ENCODE measurements at places on chromosomes 12 and 14.

DNA sequence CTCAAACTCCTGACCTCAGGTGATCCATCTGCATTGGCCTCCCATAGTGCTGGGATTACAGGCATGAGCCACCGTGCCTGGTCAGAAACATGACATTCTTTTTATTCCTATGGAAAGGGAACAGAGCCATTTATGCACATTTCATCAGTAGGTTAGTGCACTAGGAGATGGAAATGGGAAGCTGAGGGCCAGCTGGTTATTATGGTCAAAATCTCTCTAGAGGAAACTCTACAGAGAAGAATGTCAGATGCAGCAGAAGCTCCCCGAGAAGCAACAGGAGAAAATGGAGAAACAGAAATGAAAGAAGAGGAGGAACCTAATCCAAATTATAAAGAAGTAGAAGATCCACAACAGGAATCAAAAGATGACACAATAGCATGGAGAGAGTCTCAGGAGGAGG is 2.7 kb downstream of the CFAP251 start:
- DNase-seq = no peak

DNA sequence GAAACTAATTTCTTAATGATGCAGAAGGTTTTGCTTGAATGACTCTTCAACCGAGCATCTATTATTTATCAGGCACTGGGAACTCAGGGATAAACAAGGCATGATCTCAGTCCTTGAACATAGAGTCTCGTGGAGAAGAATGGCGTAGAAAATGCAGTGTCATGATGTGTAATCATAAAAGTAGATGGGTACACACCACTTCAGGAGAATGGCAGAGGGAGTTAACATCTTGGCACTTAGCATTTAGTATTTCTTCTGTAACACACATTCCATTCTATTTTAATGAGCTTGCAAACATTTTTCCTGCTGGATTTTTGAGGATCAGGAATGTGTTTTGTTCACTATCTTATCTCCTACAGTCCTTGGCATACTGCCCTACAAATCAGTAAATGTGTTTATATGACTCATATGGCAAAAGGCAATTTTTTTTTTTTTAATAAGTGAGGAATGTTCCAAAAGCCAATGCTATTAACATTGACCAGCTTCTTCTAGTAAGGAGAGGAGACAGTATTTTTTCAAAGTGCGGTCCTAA is 3.8 kb downstream of the TXNRD1 start:
- DNase-seq = no peak

DNA sequence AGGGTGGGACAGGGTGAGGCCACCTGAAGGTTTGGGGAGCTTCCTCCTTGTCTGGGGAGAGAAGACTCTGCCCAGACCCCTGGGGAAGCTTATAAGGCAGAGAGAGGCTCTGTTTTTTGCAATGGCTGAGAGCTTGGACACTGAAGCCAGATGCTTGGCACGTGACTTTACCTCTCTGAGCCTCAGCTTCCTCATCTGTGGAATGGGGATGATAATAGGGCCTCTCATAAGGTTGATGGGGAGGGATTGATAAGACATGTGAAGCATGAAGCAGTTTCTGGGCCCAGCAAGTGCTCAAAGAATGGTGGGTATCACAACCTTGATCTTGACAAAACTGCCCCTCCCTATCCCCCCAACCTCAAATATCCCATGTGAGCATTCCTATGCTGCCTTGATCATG is 195.4 kb upstream of the LHX5 start:
- no peak for DNase-seq

GRCh38 chr14:90556666-90557450 is 160.0 kb downstream of the CALM1 start:
- DNase-seq = no peak

- DNase-seq = no peak
Observed at GRCh38 chr14:103694572-103695026, 20.7 kb downstream of the XRCC3 start.

- DNase-seq = no peak
Observed at GRCh38 chr14:105890474-105891220, 364.3 kb downstream of the TMEM121 start.

DNA sequence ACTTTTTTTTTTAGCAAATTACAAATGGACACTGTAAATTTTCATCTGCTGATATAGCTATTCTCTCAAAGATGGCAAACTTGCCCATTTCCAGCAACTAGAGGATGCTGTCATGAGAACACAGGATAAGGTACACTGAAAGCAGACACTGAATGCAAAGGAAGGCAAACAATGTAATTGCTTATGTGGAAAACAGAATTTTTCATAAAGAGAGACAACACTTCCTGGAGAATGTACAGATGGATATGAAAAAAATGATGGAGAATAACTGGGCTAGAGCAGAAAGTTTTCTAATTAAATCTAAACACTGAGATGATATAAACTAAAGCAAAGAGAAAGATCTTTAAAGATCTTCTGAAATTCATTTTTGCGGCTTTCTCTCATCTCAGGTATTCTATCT is 581 bp downstream of the CD69 start:
- DNase-seq = no peak

DNA sequence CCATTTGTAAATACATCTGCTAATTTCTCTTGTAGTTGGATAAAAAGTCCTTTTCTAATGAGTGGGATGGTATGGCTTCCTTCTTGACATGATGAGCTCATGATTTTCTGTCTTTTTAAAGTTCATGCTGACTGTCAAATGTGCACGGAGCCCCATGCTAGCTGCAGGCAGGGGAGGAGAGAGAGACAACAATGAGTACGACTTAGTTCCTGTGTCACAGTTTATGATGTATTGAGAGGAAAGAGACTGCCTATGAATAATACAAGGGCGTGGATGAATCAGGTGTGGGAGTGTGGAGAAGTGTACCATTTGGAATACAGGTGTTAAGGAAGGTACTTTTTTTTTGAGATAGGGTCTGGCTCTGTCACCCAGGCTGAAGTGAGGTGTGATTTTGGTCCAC is 10.7 kb upstream of the TBC1D30 start:
- no peak for DNase-seq

GRCh38 chr14:91230397-91231035 is 14.0 kb downstream of the GPR68 start:
- DNase-seq = no peak

GRCh38 chr12:124758266-124759220 is 105.1 kb downstream of the SCARB1 start:
- no peak for DNase-seq

DNA sequence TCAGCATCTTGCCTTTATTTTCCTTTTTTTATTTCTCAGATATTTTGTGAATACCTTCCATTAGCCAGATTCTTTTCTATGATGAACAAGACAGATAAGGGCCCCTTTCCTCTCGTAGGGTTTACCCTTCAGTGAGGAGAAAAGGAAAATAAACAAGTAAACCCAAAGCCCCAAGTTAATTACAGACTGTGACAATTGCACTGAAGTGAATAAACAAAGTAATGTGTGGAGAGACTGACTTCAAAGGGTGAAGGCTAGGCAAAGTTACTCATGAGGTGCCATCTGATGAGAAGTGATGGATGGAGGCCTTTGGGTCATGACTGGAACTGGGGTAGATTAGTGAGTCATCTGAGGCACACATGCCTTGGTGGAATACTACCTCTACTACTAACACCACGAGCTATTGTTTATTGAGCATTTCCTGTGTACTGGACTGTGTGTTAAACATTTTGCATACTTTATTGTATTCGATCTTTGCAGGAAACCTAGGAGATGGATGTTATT is 143.4 kb upstream of the PRICKLE1 start:
- no peak for DNase-seq

- no peak for DNase-seq
Observed at GRCh38 chr14:69715725-69716477, 51.0 kb upstream of the SRSF5 start.

GRCh38 chr12:104643093-104643818 is 186.5 kb downstream of the CHST11 start:
- DNase-seq = no peak

DNA sequence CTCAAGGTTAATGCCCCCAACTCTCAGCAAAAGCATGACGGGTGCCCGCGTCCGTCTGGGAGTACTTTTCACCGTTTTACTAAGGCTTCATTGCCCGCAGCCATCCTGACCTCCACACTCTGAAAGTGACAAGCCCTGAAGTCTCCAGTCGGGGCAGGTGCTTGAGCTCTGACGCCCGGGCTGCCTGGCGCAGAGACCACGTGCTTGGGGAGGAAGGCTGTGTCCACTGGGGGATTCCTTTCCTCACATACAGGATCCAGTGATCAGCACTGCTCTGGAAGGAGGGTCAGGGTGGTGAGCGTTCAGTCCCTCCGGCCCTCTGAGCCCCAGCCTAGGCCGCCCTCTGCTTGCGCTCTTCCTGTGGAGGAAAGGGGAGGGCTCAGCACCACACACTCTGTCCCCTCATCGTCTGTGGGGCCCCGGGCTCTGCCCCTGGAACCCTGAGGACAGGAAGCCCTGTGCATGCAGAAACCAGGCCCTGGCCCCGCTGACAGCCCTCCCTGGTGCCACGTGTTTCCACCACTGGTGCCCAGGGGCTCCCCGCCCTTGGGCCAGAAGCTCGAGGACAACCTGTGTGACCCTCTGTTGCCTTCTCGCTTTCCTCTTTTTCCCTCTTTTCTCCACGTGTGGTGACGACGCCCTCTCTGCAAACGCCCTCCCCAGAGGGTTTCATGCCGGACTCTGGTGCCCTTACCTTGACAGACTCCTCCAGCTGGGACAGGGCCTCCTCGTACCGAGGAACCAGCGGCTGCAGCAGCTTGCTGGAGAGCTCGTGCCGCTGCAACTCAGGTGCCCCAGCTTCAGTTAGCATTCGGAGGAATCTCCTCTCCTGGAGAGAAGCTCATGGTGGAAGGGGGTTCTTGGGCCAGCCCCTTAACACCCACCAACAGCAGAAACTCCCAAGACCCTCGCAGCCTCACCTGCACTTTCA is 4.9 kb downstream of the DDX51 start:
- DNase-seq = no peak

GRCh38 chr12:123671876-123672275 is 963 bp downstream of the TCTN2 start:
- DNase-seq = no peak

GRCh38 chr12:65496617-65497016 is 218.1 kb downstream of the MSRB3 start:
- no peak for DNase-seq

- DNase-seq = peak; percentile 89
Observed at GRCh38 chr12:53344824-53345485, 8.8 kb upstream of the SP7 start.

DNA sequence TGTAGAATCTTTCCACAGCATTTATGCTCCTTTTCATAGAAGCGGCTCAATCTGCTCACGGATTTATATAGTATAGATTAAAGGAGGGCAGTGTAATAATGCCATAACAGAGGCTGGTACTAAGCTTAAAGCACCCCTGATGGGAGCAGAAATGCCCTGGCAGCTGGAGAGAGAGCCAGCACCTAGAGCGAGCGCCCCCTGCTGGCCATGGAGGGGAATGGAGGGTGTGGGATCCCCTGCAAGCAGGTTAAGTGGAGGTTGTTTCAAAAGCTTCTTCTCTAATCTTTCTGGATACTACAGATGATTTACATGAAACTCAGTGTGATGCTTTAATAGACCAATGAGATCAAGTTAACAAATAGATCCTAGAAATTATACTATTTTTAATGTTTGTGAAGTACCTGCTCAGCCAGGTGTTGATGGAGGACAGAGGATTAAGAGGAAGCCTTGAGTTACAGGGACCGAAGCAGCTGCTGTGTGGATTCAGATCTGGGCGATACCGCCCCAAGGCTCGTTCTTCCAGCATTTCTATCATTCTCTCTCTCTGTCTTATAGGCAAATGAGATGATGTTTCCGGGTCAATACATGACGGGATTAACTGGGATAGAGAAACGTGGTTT is 1519.3 kb upstream of the TMEM132C start:
- DNase-seq = no peak

- no peak for DNase-seq
Observed at GRCh38 chr14:106318700-106319099, 792.3 kb downstream of the TMEM121 start.

- DNase-seq = no peak
Observed at GRCh38 chr14:93150227-93151208, 34.2 kb downstream of the MOAP1 start.

GRCh38 chr12:94867066-94867855 is 136.2 kb downstream of the NDUFA12 start:
- no peak for DNase-seq

GRCh38 chr12:92547906-92548305 is 154.9 kb upstream of the PLEKHG7 start:
- no peak for DNase-seq

GRCh38 chr12:5904969-5905368 is 40.1 kb downstream of the ANO2 start:
- DNase-seq = no peak

DNA sequence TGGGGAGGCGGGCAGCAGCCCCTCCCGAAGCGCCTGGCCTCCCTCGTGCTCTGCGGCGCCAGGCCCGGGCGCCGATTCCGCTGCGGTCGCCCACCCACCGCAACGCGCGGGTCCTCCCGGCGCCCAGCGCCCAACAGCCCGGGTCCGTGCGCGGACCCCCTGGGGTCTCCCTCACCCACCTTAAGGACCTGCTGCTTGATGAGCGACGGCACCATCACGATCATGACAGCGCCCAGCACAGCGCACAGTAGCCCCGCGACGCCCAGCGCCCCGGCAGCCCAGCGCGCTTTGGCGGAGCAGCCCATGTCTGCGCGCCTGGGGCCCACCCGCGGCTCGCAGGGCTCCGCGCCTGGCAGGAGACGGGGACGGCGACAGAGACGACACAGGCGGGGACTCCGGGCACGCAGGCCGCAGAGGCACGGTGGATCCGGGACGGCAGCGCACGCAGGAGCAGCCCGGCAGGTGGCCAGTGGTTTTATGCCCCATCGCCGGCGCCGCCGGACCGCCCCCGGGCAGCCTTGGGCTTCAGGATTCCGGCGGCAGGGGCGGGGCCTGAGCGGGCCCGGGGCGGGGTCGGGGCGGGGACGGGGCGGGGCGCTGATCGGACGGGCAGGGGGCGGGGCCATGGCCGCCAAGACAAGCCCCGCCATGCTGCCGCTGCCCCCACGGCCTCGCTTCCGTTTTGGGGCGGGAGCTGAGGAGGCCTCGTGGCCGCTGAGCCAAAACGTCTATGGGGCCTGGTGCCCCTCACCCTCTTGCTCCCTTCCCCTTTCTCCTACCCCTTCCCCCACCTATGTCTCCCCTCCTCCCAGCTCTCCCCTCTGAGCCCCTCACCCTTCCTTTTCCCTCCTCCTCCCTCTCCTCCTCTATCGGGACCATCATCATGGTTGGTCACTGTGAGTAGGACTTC is at the start of gene SCARB1:
Gene SCARB1 (minus strand): TSS at position 449 of the 910 bp plus-strand sequence. CDS start 144 bp downstream, at position 305.
- peak; percentile 90 for DNase-seq

DNA sequence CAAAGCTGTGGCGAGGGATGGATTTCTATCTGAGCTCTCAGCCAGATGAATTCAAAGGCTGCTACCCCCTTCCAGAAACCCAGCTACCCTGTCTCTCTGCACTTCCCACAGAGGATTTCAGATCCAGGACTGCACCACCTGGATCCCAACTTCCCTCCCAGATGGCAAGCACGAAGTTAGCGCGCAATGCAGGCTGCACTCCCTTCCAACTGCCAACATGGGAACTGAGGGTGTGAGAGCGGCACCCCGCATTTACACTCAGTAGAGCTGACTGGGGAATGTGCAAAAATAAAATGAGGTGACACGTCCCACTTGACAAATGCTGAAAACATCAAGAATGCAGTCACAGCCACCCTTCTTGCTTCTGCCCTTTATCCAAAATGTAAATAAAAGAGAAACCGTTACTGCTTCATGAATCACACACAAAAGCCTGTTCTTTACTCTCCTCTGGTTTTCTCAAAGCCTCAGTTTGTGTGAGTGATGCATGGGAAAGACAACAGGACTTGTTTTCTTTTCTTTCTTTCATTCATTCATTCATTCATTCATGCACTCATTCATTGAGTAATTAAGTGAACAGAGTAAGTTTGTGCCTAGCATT is 85.7 kb downstream of the ITPK1 start:
- no peak for DNase-seq

- DNase-seq = no peak
Observed at GRCh38 chr12:62922539-62922938, 12.4 kb downstream of the PPM1H start.

GRCh38 chr12:62843716-62844115 is 91.2 kb downstream of the PPM1H start:
- DNase-seq = no peak
